ENCODE measurements at places on chromosomes 3 and 15.

- no peak for DNase-seq
These were observed 25.3 kb upstream of the NR2C2 start for GRCh38 chr3:14921811-14922705.

DNA sequence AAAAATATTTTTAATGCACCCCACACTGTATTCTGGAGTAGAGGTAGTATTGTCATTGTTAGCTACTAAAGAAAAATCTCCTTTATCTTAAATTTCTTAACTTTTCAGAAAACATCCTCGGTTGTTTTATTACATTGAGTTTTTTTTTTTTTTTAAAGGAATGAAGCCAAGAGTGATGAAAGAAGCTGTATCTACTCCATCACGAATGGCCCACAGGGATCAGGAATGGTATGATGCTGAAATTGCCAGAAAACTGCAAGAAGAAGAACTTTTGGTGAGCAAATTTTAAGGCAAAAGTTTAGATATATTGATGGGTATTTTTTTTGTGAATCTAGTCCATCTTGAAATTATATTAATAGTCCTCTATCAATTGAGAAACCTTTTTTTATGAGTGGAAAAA, 49.7 kb upstream of the UTS2B start:
- DNase-seq, result no peak

DNA sequence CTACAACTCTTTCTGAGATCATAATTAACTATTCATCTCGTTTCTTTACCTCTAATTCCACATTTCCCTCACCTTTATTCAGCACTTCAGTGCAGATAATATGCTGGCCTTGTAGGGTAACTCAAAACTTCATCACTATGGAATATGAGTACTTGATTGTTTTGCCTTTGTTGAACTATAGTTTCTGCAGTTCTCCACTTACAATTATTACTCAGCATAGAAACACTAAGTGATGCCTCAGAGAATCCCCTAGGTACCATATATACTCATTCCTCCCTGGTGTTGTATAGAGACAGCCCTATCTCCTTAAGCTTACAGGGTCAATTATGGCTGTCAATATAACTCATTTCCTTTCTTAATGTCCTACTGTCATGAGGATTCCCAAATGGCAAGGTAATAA, 380.6 kb upstream of the RBMS3 start:
- DNase-seq, result no peak

DNA sequence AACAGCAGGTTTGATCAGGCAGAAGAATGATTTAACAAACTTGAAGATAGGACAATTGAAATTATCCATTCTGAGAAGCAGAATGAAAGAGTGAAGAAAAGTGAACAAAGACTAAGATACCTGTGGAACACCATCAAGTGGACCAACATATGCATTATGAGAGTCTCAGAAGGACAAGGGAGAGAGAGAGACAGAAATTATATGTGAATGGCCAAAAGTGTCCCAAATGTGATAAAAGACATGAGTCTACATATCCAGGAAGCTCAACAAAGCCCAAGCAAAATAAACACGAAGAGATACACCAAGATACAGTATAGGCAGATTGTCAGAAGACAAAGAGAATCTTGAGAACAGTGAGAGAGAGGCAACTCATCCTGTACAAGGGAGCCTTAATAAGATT, 5.6 kb upstream of the NR1I2 start:
- DNase-seq, result no peak

GRCh38 chr3:65406470-65406869, 632.2 kb downstream of the MAGI1 start:
- DNase-seq, result no peak

DNA sequence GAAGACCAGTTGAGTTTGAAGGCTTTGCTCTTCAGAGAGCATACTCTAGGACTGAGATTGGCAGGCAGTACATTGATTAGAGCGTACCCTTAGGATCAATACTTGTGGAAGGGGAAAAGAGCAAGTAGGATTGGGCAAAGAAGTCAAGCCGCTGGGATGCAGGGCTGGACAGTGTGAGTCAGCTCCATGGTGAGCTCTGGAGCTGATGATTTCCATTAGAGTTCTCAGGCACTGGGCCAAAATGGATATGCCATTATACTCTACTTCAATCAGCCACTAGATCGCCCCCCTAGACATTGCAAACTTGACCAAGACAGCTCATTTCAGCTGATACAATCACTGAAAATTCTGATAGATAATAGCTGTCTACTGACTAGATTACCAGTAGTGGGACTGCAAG, 432.7 kb upstream of the ALCAM start:
- DNase-seq, result no peak

GRCh38 chr15:57235873-57236272, 140.4 kb upstream of the CGNL1 start:
- no peak for DNase-seq

GRCh38 chr15:75182187-75183131, 19.2 kb upstream of the C15orf39 start:
- DNase-seq, result no peak

DNA sequence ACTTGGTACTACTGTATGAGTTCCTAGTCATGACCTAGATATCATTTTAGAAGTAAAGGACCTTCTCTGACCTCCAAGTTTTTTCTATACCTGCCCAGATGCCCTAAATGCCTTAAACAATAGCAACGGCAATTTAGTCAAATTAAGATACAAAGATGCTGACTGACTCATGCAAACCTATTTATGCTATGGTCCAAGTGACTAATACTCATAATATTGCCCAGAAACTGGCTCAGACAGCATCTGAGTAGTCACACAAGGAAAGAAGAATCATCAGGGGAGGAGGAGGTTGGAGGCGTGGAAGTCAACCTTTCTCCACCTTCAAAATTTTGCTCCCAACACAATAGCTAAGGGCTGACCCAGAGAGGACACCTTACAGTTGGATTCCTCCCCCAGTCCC, 6.8 kb downstream of the FYCO1 start:
- no peak for DNase-seq
